Stimulated activated CD8-positive, alpha-beta memory T cell treated with anti-CD3 and anti-CD28 coated beads, Interleukin-15, amount 100 ng/mL, for 1 hour (primary cell): ENCODE measurements at places on chromosomes 2 and 18.

GRCh38 chr18:24922491-24922890 is 429.5 kb downstream of the ZNF521 start:
- DNase-seq, result no peak

DNA sequence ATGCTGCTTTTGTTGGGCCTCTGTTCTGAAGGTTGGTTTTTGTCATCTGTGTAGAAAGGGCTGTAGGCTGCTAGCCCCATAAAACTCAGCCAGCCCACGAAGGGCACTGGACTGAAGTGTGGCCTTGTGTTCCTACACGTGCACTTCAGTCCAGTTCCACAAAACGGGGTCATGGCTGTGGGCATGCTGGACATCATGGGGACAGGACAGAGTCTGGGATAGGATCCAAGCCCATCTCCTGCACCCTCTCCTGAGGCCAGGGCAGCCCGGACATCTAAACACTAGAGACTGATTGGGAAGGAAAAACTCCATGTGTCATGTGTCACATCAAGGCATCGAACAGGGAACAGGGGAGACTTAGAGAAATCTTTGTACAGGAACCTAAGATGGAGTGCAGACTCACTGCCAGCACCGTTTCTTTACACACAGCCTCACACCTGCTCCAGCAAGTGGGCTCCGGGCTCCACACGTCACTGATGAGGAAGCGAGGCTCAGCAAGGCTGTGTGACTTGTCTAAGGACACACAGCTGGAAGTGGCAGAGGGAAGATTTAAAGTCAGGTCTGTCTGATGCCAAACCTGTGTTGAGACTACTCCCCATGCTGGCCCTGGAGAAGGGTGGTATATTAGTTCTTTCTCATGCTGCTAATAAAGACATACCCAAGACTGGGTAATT is 74.8 kb upstream of the BCL2L11 start:
- no peak for DNase-seq

GRCh38 chr2:108615480-108616090 is 81.3 kb downstream of the LIMS1 start:
- no peak for DNase-seq

DNA sequence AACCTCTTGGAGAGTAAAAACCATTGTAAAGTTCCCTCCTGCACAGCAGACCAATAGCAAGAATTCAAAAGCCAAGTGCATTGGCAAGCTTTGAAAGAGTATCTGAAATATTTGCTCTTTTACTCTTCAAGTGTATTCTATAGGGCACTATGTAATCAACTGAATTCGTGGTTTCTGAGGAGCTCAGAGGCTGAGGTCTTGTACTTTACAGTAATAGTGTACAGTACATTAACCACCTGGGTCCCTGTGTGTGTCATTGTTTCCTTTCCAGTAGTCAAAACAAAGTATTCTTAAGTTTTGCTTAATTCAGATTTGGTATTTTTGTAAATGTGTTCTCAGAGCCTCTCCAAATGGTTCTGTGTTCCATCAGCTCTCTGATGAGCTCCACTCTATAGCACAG is 769.7 kb downstream of the LRRTM4 start:
- no peak for DNase-seq

DNA sequence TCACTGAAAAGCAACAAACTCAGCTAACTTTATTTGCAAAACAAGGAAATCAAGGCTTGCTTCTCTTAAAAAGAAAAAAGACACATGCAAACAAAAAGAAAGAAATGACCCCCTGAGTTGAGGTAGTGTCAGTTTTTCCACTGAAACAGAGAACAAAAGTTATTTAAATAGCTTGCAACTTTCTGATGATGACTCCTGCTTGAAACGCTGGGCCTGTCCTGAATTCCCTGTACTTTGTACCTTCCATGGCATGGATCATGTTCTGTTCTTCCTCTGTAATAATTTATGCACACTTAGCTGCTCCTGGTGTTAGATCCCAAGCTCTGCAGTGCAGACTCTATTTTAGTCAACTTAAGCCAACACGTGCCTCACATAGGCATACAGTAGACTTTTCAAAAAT is 84.0 kb downstream of the SKA1 start:
- DNase-seq, result no peak

DNA sequence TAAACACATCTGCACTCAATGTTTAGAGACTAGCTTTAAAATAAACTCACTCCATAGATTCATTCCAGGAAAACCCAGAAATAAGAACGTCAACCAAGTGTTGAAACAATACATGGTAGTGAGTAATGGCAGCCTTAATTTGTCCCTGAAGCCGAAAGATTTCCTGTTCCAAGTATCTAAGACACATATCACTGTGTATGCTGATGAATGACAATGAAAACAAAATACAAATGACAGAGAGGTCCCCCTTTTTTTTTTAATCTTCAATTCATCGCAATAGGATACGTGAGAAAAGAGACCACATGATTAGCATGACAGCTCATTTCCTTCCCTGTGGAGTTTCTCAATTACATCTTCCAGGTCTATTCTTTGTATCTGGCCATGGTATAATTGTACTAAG is 160.5 kb upstream of the STK17B start:
- DNase-seq, result no peak

DNA sequence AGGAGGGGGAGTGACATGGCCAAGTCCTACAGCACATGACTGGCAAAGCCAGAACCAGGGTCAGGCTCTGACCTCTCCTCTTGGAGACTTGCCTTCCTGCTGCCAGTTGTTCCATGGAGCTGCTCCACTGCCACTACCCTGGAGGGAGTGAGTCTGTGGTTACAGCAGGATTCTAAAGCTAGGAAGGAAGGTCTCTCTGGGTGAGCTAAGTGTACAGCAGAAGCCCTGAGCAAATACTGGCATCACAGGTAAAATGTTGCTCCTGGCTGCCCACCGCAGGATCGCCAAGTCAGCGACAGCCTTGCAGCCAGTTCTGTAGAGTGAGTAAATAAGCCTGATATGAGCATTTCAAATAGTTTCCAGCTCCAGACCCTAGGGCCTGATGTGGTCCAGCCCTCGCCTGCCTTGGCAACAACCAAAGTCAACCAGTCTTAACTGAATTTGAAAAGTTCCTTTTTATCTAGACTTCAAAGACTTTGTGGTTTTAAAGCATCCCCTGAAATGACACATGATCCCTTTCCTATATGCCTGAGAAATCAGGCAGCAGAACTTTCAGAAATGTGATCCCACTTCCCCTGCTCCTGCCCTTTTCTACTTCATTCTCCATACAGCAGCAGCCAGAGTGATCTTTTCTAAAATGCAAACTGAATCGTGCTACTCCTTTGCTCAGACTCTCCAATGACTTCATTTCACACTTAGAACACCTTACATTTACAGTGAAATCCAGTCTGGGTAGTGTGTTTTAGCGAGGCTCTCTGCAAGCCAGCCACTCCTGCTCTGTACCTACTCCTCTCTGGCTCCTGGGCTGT is 114.3 kb downstream of the MGAT5 start:
- DNase-seq, result no peak

GRCh38 chr2:79820281-79820680 is 307.4 kb downstream of the CTNNA2 start:
- DNase-seq, result no peak

DNA sequence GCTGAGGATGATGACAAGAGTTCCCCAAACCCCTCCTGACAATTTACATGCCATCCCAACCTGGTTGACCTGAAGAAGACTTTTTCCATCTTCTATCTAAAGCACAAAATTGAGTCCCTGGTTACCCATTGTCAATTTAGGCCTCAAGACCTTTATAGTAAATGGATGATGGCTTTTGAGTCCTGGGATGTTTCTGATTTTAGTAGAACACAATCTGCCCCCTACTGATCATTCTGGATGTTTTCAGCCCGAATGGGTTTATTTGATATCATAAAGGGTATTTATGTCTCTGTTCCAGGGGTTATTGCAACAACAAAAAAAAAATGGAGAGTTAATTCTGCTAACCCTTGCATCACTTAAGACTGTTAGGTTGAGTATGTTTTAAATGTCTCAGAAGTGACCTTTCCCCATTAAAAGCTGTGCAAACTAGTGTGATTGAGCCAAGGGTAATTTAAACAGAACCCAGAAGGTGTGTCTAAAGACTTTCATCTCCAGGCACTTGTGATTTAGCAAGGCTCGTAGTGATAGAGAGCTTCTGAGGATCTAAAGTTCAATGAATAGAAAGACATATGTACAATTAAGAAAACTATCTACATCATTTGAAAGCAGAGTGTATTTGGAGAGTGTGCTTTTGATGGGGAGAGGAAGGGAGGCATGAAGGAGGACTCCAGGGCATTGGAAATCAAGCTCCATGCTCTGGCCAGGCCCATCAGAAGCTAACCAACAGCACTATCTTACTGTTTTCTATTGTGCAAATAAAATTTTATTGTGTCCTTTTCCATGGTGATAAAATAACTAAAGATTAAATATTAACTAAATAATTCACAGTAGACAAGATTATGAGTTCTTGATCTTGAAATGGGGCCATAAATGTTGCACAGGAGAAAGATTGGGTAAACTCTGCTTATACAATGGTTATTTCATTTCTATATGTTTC is 96.6 kb upstream of the NOSTRIN start:
- no peak for DNase-seq

DNA sequence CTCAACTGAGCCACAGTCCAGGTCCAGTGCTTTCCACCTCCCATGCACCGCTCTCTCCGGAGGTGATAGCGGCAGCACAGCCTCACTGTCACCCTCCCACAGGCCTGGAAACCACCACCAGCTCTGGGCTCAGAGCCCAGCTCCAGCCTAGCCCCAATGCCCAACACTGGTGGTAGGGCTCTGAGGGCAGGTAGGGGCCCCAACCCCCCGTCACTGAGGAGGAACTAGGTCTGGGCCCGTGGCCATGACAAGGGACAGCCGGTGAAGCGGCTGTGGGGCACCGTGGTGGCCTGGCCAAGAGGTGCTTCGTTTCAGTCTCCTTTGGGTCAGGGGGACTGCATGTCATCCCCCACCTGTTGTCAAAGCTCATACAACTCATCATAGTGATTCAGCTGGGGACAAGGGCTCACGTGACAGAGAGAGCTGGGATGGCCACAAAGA is 5.5 kb upstream of the TMEM214 start:
- no peak for DNase-seq

GRCh38 chr2:222912776-222913175 is 51.9 kb downstream of the ACSL3 start:
- no peak for DNase-seq

DNA sequence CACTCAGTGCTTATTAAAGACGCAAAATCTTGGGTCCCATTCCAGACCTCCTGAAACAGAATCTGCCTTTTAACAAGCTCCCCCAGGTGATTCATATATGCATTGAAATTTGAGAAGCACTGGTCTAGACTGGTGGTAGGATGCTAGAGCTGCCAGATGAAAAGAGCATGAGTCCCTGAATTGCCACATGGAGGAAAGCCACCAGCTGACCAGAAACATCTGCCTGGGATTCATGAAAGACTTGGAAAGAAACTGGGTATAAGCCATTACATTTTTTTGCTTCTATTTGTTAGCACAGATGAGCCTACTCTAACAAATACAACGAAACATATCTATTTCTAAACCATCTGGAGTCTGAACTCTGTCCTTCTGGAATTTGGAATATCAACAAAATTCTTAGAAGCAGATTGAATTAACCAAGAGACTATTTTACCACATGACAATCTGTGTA is 228.9 kb downstream of the RBM43 start:
- no peak for DNase-seq

- no peak for DNase-seq
Observed at GRCh38 chr2:19187323-19188020, 171.0 kb downstream of the OSR1 start.

DNA sequence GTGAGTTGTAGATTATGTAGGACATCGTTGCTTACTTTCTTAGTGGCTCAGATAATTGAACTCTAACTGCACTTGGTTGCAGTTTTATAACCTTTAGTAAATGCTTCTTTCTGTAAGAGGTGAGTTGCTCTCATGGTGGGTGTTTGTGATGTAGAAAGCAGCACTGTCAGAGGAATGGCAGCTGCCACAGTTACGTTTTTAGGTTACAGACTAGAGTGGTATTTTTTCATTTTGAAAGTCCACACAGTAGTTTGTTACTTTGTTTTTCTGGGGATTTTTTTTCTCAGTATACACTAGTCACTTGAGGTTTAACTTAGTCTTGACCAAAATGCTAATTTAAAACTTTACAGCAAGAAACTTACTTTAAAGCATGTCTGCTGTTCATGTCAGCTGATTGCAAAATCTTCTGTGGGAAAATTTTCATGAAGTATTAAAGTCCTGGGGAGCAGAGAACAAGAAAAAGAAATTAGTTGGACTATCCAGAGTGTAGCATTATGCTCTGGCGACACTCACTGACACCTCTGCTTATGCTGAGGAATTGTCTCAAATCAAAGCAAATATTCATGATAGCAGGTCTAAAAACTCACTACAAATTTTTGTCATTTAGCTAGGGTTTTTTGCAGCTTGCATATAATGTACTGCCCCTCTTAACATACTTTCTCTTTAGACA is 14.8 kb downstream of the AFTPH start:
- no peak for DNase-seq

- no peak for DNase-seq
Observed at GRCh38 chr2:159900343-159900742, 102.3 kb upstream of the CD302 start.

DNA sequence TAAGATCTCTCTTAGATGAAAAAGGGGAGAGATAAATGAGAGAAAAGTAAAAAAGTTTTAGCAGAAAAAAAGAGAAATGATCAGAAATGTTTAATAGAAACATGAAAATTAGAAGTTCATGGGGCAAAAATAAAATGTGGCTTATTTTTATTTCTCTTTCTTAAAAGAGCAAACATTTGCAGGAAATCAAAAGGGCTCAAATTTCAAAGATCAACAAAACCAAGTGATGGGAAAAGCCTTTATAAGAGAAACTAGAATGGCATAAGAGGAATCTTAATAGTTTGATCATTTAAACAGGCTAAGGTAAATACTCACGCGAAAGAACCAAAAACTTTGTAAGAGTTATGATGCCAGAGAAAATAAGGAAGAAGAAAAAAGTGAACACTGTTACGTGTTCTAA is 23.3 kb upstream of the DAW1 start:
- no peak for DNase-seq

- DNase-seq, result no peak
Observed at GRCh38 chr18:56984731-56985130, 162.2 kb upstream of the BOD1L2 start.

GRCh38 chr2:106336737-106337136 is 131.5 kb downstream of the RGPD3 start:
- DNase-seq, result no peak

DNA sequence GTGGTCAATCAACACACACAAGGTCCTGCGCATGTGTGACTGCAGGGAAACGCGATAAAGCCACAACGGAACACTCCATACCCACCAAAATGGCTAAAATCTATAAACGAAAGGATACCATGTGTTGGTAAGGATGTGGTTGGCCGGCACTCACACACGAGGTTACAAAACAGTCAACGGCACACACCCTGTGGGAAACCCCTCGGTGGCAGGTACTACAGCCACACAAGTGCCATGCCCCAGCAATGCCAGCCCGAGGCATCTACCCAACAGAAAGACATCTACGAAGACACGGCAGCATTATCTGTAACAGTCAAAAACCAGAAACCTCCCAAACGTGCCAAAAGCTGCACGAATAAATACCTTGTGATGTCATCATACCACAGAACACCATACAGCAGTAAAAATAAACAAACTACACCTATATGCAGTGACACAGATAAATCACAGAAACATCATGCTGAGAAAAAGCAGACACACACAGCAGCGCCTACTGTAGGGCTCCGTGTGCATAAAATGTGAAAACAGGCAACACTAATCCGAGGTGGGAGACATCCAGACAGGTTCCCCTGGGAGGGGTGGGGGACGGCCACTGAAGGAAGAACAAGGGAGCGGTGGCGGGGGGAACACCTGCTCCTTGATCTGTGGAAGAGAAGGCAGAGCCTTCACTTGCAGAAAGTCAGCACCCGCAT is 36.7 kb downstream of the HDAC4 start:
- no peak for DNase-seq
